Cardiac septum (tissue), 1 donor: ENCODE measurements at places on chromosomes 1 and 21. TPM values are rescaled to one million over a fixed set of nuclear protein-coding genes. Genes with fewer than 3 reads are reported as not detected.

DNA sequence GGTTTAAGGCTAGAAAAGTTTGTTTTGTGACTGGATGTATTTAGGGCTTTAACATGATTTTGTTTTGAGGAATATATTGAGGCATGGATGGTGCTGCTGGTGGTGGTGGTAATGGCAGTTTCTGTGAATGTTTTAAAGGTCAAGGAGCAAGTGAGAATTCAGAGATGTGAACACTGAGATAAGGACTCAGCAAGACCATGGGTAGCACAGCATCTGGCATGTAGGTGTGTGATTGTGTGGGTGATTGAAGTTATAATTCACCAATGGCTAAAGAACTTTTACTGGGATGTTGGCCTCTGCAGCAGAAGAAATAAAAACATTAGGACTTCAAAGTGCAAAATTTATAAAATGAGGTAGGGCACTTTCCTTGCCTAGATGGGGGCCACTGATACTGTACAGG lies 65.9 kb downstream of the MACF1 start:
- no peak for DNase-seq

DNA sequence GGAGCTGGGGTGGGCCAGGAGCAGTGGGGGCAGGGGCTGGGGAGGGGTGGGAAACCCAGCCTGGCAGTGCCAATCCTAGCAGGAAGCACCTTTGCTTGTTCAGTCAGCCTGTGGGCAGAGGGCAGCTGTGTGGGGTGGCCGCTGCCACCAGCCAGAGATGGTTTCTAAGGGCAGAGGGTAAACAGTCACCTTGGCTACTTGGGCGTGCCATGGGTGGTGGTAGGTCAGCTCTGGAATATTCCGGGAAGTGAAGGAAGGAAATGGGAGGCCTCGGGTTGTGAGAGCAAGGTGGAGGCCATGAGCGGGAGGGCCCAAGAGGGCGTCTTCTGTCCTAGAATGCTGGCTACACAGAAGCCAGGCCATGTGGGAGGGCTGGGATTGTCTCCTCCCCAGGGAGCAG lies 20.7 kb upstream of the WNT4 start:
- no peak for DNase-seq

- DNase-seq, result no peak
Observed at GRCh38 chr1:117567976-117568375, 37.9 kb upstream of the TENT5C start.

GRCh38 chr1:246681900-246682895 lies 42.0 kb upstream of the SCCPDH start:
- DNase-seq, result no peak

- no peak for DNase-seq
Observed at GRCh38 chr1:14713077-14713476, 114.6 kb downstream of the KAZN start.

Gene SIK1
- 4.9 TPM for total RNA-seq
